ENCODE measurements at places on chromosomes 7 and 10.

- DNase-seq, result no peak
Observed at GRCh38 chr7:30159698-30160143, 24.9 kb downstream of the MTURN start.

- DNase-seq, result no peak
Observed at GRCh38 chr7:118054529-118054928, 129.4 kb upstream of the LSM8 start.

DNA sequence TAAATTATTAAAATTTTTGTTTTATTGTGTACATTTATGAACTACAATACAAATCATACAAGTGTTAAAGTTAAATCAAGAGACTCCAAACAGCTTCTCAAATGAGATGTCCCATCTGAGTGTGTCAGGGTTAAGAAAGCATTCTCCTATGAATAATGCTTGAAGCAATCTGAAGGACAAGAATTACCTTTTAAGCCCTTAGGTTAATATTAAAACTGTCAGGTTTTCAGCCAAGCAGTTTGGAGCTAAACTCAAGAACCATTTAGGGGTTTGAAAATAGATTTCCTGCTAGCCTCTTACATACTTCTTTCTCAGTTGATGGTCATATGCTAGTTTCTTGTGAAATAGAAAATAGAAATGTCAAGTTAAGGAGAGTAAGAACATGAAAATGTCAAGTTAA lies 38.3 kb downstream of the LIPJ start:
- DNase-seq, result no peak

- DNase-seq, result no peak
Observed at GRCh38 chr10:49713266-49713665, 33.8 kb downstream of the C10orf53 start.

DNA sequence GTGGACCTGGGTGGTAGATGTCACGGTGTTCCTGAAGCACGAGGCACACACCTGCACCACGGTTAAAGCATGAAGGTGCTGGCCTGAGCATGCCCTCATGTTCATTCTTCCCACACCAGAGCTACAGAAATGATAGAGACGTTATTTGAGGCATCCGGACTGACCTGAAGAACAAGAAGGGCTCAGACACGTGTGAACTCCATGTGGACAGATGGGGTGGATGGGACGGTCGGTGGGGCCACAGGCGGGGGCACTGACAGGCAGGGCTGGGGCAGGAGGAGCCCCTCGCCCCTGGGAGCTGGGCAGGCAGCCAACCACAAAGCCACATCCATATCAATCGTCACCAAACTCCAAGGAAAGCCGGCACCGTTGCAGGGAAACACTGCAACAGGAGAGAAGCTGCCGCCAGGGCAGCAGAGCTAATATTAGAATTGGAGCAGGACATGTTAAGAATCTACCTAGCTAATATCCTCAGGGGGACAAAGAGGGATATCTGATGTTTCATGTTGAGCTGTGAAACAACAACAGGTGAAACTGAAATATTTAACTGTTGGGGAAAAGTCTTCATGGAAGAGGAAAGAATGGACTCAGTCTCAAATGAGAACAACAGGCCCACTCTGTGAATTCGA lies 37.8 kb upstream of the DIP2C start:
- no peak for DNase-seq

GRCh38 chr10:35056133-35056532 lies 34.0 kb downstream of the CUL2 start:
- DNase-seq, result no peak
